ENCODE measurements at places on chromosomes 5 and 9.

GRCh38 chr5:59536875-59537274 lies 356.7 kb downstream of the PDE4D start:
- no peak for DNase-seq

DNA sequence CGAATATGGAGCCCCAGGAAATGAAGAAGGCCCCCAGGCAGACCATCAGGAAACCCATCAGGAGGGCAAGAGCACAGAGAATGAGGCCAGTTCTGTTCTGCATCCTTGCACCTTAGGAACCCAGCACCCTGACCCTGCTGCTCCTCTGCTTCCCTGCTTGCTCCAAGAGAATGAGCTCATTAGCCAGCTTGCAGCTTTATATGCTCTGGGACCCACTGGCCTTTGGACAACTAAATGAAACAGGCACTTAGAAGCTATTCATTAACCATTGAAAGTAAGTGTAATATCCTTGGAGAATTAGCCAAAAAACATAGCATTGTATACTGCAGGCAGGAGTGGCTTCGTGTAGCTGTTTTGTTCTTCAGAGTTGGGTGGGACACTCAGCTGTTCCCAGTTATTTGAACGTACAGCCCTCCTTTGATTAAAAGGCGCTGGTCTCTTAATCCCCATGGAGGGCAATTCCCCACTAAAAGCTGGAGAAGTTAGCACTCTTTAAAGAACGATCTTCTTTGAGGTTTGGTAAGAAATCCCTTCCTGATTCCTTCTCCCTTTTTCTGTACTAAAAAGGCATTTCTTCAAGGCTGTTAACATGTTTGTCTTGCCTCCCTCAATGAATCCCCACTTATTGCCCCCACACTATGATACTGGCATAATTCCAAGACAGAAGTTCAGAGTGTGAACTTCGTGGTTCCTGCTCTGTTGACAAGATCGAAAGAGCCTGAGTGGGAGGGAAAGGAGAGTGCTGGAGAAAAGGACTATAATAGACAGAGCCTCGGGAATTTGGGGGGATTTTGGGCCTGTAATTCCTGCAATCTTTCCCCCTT lies at the start of gene TMEM252:
Gene TMEM252, minus strand, starts transcription at position 172 of the 824 bp plus-strand sequence. Its CDS starts 69 bp downstream, at position 103.
- no peak for DNase-seq

GRCh38 chr5:175814691-175815090 lies 56.7 kb upstream of the CPLX2 start:
- DNase-seq, result no peak

GRCh38 chr9:13467157-13467556 lies 187.7 kb upstream of the MPDZ start:
- DNase-seq, result no peak

- DNase-seq, result no peak
These were observed 58.2 kb upstream of the EQTN start for GRCh38 chr9:27355166-27355565.
